ENCODE measurements at places on chromosomes 2 and 18.

- DNase-seq: no peak
Observed at GRCh38 chr2:96878171-96878570, 8.3 kb upstream of the SEMA4C start.

- no peak for DNase-seq
Observed at GRCh38 chr2:28293416-28293815, 99.2 kb upstream of the FOSL2 start.

DNA sequence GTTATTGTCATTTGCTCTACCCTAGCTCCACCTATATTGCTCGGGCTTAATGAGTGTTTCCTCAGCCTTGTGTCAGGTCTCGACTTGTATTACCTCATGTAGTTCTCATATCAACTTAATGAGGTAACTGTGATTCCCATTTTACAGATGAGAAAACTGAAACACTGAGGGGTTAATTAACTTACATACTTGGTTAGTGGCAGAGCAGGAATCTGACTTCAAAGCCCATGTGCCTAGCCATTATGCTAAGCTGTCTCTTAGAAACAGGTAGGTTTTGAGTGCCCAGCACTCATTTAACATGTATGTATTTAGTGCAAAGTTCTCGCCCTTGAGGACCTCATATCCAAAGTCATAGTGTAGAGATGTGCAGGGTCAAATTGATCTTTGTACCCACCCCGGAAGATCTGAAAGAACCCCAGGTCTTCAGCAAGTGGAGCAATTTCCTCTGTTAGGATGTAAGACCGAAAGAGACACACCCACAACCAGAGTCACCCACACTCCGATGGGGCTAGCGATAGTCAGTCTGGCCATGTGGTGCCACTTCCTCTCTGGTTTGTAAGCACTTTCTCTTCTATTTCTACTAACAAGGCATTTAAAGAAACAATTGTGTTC lies 121.0 kb upstream of the SLC39A10 start:
- DNase-seq: peak; percentile 51

GRCh38 chr2:23806201-23806600 lies 120.7 kb downstream of the ATAD2B start:
- no peak for DNase-seq

- DNase-seq: no peak
Observed at GRCh38 chr2:33706410-33706809, 107.3 kb upstream of the FAM98A start.

- DNase-seq: no peak
Observed at GRCh38 chr2:181742922-181743722, 62.8 kb upstream of the NEUROD1 start.

DNA sequence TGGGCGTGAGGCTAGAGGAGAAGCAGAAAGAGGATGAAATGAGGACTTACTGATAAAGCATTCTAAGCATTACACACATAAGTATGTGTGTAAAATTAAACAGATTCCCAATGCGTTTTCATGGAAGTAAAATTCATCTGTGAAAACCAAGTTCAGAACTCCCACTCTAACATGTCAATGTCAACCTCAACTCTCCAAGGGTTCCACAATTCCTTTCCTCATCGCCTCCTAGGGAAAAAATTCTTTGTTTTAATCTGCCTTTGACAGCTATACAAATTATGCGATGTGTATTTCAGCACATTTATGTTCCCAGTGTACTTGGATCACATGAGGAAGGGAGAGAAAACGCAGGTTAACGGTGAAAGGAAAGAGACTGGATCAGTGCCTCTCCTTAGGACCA lies 76.6 kb downstream of the CLIP4 start:
- DNase-seq: no peak

DNA sequence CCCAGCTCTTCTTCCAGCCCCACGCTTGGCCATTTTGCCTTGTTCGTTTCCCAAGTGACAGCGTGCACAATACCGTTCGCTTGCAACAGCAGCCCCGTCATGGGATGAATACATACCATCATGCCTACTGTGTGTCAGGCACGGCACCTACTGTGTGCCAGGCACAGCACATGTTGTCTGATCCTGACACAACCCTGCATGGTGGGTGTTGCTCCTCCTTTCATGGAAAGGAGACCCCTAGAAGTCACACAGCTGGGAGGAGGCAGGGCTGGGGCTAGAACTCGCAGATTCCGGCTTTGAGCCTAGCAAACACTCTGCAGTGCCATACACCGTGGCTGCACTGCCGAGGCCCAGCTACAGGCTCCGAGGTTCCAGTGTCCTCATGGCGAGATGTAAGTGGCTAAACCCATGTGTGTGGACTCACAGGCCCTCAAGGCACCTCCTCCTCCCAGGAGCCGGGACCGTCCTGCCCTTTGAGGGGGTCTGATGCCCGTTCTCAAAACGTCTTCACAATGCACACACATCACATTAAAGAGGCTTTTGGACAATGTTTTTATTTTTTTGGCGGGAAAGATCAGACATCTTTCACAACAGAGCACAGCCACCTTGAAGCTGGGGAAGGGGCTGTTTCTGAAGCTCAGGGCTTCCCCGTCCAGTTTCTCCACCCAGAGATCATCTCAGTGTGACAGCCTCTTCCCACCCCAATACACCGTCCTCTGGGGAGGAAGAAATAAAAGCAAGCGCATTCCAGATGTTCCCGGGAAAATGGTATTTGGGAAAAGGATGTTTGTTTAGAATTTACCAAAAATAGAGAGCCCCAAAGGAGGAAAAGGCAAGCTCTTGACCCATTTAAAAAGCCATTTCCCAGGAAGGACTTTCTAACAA lies 64.9 kb downstream of the HS1BP3 start:
- DNase-seq: no peak

DNA sequence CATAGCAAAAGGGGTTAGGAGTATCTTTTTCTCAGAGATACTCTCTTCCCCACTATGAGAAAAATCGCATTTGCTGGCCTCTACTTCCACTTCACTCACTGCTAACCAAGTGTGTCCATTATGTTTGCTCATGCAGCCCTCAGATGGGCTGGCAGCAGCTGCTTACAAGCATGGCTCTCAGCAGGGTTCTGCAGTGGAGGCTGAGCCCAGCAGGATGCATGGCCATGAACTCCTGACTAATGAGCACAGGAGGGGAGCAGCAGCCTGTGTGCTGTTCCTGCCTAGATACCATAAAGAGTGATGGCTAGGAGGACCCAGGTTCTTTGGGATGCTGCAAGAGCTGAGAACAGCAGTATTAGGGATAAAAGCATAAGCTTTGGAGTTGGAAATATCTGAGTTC lies 316.9 kb upstream of the THSD7B start:
- DNase-seq: no peak
